KBM-7 (cell line): ENCODE measurements at places on chromosomes 4 and X.

DNA sequence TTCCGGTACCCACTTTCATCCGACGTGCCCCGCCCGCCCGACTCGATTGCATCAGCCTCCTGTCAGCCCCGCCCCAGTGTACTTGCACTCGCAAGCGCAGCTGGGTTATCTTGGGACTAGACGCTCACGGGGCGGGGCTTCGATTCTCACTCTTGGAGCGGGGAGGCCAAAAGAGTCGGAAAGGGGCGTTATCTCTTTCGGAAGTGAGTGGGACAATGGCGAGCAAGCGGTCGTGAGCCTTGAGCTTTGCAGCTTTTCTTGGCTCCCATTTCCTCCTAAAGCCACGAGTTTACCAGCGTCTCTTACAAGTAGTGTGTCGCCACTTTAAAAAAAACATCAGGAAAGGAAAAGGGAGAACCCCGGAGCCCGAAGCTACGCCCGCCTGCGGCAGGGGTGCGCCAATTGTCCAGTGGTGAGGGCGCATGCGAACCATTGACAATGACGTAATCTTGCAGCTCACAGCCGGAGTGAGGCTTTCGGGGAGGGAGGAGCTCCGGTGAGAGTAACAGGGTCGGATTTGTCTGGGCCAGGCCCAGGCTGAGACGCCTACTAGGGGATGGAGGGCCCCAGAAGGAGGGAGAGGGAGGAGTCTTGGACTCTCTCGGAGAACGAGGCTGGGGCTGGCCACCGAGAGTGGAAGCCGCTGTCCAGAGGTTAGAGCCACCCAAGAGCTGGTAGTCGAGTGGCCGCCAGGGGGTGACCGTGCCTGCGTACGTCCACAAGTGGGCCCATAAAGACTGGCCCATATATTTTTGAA is 109.5 kb downstream of the GNL3L start:
- DNase-seq: peak; percentile 98

- no peak for DNase-seq
Measured at GRCh38 chr4:99612281-99612680, 37.7 kb downstream of the MTTP start.

DNA sequence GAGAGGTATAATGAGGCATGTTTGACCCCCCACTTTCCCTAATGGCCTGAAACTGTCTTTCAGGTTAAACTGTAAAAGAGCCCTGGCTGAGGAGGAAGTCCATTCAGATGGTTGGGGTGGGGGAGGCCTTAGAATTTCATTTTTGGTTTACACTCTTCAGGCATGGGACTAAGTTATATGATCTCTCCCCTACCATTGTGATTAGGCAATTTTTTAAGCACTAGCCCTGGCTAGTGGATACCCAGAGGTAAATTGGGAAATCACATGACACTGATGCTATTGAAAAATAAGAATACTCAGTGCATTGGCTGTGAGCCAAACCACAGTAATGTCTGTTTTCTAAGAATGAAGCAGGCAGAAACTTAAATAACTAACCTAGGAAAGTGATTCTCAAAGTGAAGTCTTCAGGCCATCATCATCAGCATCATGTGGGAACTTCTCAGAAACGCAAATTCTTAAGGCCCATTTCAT is 149.7 kb downstream of the RRAGB start:
- peak; percentile 34 for DNase-seq

- DNase-seq: no peak
Measured at GRCh38 chrX:105823092-105823455, 735 bp downstream of the NRK start.

GRCh38 chr4:2862528-2862927 is 18.9 kb downstream of the ADD1 start:
- no peak for DNase-seq

GRCh38 chr4:175062183-175062592 is 144.0 kb downstream of the ADAM29 start:
- no peak for DNase-seq

GRCh38 chr4:13599159-13599558 is 28.4 kb downstream of the BOD1L1 start:
- DNase-seq: no peak

- DNase-seq: no peak
Measured at GRCh38 chrX:151570561-151570960, 7.1 kb downstream of the PASD1 start.

DNA sequence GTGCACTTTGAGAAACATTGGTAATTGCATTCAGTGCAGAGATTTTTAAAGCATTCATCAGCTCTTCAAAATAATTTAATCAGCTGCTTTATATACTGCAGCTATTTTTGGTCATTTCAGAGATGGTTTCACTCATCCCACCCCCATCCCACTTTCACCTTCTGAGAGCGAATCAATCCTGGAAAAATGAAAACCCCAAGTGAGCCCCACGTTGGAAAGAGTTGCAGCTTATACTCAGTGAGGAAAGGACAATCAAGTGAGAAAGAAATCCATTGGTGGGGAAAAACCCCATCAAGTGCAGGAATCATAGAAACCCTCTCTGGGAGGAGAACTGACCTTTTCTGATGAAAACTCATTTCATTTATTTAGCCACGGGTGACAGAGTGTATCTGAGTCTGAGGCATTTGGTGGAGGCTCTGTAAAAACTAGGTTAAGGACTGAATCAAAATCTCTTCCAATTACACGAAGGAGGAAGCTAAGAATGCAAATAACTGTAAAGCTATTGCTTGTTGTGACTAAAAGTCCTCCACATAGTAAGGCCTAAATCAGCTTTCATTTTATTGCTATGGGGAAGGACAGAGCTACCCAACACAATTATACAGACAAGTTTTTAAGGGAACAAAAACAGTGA is 240.4 kb upstream of the PGRMC2 start:
- DNase-seq: no peak

DNA sequence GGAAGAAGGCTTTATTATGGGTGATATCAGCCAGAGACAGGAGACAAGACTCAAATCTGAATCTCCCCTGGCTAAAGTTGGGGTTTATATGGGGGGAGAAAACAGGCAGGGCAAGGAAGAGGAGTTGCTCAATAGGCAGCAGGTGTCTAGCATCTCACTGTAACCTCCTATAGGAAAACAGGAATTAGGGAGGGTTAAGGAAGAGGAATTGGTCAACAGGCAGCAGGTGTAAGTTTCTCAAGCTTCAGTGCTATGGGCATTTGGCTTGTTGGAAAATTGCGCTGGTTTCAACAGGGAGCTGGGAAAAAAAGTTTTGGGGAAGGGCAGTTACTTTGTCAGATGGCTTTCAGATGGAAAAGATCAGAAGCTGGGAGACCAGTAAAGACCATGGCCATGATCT is 206.4 kb downstream of the NWD2 start:
- no peak for DNase-seq

DNA sequence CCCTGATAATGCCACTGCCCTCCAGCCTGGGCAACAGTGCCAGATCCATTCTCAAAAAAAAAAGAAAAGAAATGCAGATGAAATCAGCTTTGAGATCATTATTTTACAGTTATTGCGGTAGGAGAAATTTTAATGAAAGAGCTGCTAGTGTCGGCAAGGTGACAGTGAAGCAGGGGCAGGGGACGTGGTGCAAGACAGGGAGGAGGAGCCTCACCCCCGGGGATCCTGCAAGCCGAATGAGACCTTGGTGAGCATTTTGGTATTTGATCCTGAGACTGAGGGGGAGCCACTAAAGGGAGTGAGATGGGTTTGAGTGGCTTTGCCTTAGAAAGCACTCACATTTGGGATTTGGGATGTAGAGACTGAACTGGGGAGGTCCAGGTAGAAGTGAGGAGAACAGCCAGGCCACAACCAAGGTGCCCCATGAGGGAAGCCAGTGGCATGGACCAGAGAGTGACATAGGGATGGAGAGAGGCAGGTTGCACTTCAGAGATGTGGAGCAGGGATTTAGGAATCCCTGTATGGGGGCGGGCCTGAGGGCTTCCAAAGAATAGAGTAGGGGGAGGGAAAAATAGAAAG is 23.6 kb downstream of the RBM10 start:
- no peak for DNase-seq
